ENCODE measurements at places on chromosomes 6 and 20.

DNA sequence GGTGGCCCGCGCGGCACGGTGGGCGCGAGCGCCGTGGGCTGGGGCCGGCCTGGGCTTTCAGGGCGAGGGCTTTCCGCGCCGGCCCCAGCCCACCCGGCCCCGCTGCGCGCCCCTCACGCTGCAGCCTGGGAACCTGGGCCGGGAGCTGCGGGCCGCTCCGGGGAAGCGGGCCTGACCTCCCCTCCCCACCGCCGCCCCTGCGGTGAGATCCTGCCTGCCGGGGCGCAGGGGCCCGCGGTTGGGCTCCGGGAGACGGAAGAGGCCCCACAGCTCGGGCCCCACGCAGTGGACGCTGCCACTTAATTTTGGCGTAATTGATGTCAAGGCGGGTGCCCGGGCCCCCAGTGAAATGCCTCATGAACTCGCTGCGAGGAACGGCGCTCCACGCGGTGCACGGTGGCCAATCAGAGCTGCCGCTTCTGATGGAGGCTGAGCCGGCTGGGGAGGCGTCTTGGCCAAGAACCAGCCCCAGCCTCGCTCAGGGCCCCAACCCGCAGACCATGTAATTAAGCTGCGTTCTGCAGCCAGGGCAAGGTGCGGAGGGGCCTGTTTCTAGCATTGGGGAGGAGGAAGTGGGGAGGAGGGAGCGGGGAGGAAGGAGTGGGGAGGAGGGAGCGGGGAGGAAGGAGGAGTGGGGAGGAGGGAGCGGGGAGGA is 96.1 kb upstream of the BHLHE23 start:
- DNase-seq = no peak

DNA sequence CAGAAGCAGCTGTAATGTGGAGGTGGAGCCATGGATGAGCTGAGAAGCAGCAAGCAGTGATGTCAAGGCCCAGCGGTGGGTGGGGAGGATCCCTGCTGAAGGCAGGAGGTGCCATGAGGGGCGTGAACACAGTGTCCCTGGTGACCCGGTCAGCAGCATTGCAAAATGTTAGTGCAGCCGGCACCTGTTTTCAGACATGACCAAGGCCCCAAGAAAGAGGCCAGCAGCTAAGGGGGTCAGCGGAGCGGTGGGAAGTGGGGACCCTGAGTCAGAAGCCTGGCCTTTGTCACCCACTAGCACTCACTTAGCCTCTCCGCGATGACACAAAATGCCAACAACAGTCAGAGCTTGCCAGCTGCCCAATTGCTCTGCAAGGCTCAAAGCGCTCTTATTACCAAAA is 51.9 kb downstream of the TMEM242 start:
- no peak for DNase-seq

DNA sequence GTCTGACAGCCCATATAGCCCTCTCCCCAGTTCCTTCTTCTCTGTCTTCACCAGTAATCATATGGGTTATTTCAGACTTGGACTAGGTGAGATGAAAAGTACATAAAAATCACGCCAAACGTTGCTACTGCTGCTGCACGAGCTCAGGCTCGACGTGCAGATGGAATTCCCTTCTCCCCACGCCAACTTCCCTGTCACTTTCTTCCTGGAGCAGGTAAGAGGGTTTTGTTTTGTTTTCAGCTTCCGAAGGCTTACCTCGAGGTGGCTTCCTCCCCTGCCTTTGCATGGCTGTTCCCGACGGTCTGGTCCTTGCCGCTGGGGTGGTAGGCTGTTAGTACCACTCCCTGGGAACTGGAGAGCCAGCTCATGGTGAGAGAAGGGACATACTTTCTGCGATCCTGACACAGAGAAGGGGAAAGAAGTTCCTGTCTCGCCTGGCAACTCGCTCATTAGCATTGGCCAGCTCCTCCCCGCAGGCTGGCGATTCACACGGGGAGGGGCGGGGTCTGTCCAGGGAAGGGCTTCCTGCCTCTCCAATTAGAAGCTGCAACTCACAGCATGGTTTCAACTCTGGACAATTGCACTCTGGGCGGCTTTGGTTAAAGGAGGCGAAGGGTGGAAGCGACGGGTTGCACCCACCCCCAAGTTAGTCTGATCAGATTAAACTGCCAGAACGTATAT is at the start of gene ARHGAP18:
ARHGAP18 (minus strand) TSS at position 409 of the 681 bp plus-strand sequence; CDS start at position 368, 41 bp downstream.
- peak; percentile 93 for DNase-seq

GRCh38 chr20:23165964-23166363 is 79.8 kb upstream of the CD93 start:
- peak; percentile 54 for DNase-seq

DNA sequence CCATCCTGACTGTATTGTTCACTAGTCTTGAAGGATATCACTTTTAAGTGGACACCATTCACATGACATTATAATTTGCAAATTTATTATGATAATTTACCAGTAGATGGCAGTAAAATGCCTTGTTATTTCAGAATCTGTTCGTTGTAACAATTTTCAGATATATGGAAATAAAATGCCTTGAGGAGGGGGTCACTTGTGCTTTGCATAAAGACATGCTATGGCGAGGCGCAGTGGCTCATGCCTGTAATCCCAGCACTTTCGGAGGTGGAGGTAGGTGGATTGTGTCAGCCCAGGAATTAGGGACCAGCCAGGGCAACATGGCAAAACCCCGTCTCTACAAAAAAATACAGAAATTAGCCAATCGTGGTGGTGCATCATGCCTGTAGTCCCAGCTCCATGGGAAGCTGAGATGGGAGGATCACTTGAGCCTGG is 9.0 kb upstream of the NCOA6 start:
- no peak for DNase-seq

GRCh38 chr6:25384967-25385366 is 105.8 kb downstream of the CARMIL1 start:
- DNase-seq = no peak

GRCh38 chr6:146864300-146864699 is 265.5 kb downstream of the ADGB start:
- DNase-seq = no peak

DNA sequence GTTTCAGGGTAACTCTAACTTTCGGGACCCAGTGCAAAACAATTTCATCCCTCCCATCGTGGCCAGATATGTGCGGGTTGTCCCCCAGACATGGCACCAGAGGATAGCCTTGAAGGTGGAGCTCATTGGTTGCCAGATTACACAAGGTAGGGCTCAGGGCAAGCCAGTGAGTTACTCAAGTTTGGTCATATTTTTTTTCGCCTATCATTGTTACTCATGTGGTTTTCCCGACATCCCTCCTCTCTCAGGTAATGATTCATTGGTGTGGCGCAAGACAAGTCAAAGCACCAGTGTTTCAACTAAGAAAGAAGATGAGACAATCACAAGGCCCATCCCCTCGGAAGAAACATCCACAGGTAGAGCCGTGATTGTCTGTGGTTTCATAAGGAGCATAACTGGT is 58.2 kb downstream of the DCBLD1 start:
- no peak for DNase-seq

DNA sequence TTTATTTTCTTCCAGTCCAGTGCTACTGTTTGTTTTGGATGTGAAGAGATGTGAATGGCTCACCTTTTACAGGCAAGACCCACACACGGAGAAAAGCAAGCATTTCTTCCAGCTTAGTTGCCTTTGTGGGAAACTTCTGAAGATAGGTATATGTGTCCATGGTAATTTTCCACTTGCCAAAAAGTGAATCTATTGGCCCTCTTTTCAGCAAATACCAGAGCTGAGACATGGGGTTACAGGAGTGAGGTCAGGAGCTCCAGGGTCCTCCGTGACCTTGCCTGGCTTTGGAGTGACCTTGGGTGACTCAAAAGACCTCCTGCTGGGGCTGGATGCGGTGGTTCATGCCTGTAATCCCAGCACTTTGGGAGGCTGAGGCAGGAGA is 166.7 kb downstream of the SCML4 start:
- DNase-seq = no peak

DNA sequence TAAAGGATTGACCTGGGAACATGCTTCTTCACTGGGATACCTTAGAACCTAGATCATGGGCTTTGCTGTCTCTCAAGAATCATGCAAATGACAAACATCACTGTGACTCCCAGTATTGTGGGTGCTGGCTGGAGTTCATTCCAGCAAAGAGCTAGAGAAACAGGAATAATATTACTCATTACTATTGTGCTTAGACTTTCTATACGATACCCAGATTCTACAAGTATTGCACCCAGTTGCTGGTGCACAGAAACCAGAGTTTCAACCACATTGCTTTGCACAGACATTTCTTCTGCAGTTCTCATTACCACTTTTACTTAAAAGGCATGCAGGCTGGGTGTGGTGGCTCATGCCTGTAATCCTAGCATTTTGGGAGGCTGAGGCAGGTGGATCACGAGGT is 220.4 kb upstream of the ZNF217 start:
- DNase-seq = no peak

DNA sequence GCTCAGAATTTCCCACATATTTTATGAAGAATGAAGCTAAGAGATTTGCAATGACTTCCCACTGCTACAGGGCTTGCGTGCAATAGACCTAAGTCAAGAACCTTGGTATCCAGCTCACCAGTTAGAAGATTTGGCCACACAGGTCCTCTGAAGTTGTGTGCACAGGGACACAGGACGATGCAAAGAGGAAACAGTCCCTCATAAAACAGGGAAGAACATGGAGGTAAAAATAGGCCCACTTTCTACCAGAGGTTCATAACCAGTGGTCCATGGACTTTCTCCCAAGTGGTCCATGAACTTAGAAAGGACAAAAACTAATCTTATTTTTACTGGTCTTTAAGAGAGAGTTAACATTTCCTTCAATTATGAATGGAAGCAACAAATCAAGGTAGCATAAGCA is 1.3 kb downstream of the ZKSCAN4 start:
- no peak for DNase-seq

DNA sequence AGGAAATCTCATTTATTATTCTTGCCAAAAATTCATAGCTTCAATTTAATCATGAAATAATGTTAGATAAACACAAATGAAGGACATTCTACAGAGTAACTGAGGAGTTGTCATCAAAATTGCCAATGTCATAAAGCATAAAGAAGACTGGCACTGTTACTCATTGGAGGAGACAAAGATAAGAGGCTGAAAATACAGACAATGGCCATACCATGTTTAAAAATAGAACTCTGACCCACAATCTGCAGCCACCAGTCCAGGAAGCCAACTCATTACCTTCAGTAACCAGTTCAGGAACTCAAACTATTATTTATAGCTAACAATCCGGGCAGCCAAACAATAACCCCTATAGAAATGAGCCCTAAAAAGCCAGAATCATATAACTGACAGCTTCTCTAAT is 795.6 kb downstream of the TENT5A start:
- no peak for DNase-seq

GRCh38 chr6:122484760-122485159 is 13.2 kb upstream of the SERINC1 start:
- no peak for DNase-seq

DNA sequence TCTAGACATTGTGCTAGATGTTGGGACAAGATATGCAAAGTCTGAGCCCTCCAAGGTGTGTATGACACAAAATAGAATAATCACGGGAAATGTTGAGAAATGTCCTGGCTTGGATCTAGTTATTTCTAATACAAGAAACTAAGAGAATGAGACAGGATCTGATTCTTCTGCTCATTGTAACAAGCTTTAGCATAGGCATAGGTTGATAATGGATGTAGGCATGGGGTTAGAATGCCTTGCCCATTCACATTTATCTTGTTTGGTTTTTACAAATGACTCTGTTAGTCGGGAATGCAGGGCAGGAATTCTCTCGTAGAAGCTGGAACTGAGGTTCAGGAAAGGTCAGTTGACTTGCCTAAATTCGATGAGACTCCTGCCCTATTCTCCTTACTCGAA is 1.5 kb upstream of the SLC26A8 start:
- DNase-seq = no peak

DNA sequence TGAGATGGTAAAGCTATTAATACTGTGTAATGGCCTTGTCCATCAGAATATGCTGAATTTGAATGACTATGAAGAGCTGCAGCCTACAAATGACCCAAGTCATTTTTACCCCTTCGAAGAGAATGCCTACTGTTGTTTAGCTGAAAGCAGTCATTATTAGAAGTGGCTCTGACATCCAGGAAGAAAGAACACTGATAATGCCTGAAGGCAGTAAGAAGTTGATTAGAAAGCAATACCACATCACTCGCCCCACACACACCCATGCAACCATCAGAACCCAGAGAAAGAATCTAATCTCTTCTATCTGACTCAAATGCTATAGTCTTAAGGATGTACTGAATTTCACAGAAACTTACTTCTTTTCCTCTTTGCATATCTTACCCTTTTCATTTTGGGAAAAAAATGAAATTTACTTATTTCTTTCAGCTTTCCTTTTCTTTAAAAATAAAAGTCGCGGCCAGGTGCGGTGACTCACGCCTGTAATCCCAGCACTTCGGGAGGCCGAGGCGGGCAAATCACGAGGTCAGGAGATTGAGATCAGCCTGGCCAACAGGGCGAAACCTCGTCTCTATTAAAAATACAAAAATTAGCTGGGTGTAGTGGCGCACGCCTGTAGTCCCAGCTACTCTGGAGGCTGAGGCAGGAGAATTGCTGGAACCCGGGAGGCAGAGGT is 61.0 kb downstream of the ARHGAP18 start:
- no peak for DNase-seq

DNA sequence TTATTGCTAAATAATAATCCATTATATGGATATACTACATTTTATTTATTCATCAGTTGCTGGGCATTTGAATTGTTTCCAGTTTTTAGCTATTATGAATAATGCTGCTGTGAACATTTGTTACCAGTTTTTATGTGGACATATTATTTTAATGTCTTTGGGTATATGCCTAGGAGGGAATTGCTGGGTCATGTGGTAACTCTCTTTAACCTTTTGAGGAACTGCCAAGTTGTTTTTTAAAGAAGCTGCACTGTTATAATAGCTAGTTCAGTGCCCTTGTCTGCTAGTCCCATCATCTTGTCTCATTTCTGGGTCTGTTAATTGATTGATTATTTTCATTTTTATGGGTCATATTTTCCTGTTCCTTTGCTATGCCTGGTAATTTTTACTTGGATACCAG is 56.3 kb downstream of the FOXO3 start:
- no peak for DNase-seq

GRCh38 chr6:56642366-56643261 is at the start of gene DST:
DST (minus strand) TSS chr6:56642889.
- DNase-seq = no peak

GRCh38 chr20:45355209-45356084 is 7.2 kb upstream of the SDC4 start:
- DNase-seq = no peak

GRCh38 chr6:6315660-6316059 is 4.8 kb downstream of the F13A1 start:
- DNase-seq = no peak

DNA sequence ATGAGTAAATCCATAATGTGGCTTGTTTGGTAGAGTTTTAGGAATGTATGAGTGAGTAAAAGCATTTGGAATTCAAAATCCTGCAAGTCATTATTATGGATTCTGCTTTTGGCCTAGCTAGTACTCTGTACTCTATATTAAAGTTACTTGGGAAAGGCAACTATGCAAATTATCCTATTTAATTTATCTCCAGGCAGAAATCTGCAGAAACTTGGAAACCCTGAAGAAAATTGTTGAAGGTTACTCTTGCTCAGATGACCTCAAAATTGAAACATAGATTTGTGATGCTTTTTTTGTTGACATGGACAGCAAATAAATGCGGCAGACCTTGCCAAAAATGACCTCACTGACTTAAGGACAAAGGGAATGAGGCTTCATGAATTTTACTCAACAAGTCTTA is 477.1 kb upstream of the EYS start:
- DNase-seq = no peak
